ENCODE measurements at places on chromosomes 2 and 18.

- H3K27me3 ChIP-seq: no peaks in the 10 kb centered on the region
- H3K27ac ChIP-seq: no peak overlapping the region
- peaks cover 6% of the 10 kb centered on the region for H3K4me1 ChIP-seq
- no peak overlapping the region for H3K4me3 ChIP-seq
Observed at GRCh38 chr2:226661789-226662545, 137.7 kb downstream of the IRS1 start.

GRCh38 chr18:3478262-3478978 lies 28.4 kb downstream of the TGIF1 start:
- no peaks in the 10 kb centered on the region for H3K36me3 ChIP-seq
- H3K4me3 ChIP-seq: no peak overlapping the region
- no peak overlapping the region for H3K27ac ChIP-seq
- H3K27me3 ChIP-seq: no peaks in the 10 kb centered on the region
- DNase-seq: no peak

DNA sequence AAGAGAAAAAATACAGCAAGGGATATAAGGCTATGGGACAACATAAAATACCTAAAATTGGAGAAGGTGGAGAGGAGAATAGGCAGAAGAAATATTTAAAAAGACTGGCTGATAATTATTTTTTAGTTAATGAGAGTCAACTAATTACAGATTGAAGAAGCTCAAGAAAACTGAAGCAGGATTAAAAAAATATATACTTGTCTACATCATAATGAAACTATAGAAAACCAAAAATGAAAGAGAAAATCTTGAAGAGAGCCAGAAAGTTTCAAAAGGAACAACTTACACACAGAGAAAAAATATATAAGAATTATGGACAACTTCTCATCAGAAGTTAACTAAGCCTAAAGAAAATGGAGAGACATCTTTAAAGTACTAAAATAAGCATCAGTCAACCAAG lies 62.9 kb upstream of the APCDD1 start:
- DNase-seq: no peak
- no peaks in the 10 kb centered on the region for H3K27me3 ChIP-seq

DNA sequence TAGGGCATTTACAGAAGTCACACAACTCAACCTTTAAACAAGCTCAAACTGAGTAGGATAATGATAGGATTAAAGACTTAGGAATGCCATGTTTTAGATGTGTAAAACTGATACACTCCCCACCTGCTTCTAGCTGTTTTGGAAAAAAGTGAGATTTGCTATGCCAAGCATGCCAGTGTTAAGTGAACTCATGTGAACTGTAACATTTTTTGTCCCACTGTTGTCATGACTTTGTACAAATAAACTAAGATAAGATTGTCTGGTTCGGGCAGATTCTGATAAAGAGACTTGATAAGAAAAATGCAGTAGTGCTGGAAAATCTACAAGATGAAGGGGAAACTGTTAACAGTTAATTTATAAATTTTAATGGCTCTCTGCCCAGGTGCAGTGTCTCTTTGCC lies 66.5 kb downstream of the GLS start:
- no peaks in the 10 kb centered on the region for H3K36me3 ChIP-seq
- H3K4me1 ChIP-seq: no peaks in the 10 kb centered on the region
- no peak overlapping the region for H3K27ac ChIP-seq
- DNase-seq: no peak
- H3K27me3 ChIP-seq: no peaks in the 10 kb centered on the region

DNA sequence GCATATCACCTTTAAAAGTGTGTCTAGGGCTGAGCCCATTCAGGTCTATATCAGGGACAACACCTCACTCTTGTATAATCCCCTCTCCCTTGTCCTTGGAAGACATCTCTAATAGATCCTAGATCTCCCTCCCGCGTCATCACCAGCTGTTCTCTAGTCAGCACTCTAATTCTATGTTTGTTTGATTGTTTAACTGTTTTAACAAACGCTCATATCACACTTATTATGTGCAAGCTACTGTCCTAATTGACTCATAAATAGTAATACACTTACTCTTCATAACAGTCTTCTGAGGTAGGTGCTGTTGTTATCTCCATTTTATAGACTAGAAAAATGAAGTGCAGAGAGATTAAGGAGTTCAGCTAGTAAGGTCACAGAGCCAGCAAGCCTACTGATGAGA lies 1.6 kb upstream of the ERMN start:
- peaks cover 6% of the 10 kb centered on the region for H3K4me1 ChIP-seq
- no peaks in the 10 kb centered on the region for H3K36me3 ChIP-seq
- H3K4me3 ChIP-seq: no peak overlapping the region
- H3K27me3 ChIP-seq: no peaks in the 10 kb centered on the region
- H3K27ac ChIP-seq: no peak overlapping the region

GRCh38 chr2:105789745-105790460 lies 45.2 kb downstream of the NCK2 start:
- H3K27ac ChIP-seq: no peak overlapping the region
- peaks cover 20% of the 10 kb centered on the region for H3K36me3 ChIP-seq
- H3K27me3 ChIP-seq: no peaks in the 10 kb centered on the region
- H3K4me1 ChIP-seq: peaks cover 5% of the 10 kb centered on the region
- no peak for DNase-seq

GRCh38 chr2:4908461-4908860 lies 783.7 kb upstream of the SOX11 start:
- no peak overlapping the region for H3K27ac ChIP-seq
- no peak for DNase-seq
- H3K4me1 ChIP-seq: no peaks in the 10 kb centered on the region
- H3K36me3 ChIP-seq: no peaks in the 10 kb centered on the region

DNA sequence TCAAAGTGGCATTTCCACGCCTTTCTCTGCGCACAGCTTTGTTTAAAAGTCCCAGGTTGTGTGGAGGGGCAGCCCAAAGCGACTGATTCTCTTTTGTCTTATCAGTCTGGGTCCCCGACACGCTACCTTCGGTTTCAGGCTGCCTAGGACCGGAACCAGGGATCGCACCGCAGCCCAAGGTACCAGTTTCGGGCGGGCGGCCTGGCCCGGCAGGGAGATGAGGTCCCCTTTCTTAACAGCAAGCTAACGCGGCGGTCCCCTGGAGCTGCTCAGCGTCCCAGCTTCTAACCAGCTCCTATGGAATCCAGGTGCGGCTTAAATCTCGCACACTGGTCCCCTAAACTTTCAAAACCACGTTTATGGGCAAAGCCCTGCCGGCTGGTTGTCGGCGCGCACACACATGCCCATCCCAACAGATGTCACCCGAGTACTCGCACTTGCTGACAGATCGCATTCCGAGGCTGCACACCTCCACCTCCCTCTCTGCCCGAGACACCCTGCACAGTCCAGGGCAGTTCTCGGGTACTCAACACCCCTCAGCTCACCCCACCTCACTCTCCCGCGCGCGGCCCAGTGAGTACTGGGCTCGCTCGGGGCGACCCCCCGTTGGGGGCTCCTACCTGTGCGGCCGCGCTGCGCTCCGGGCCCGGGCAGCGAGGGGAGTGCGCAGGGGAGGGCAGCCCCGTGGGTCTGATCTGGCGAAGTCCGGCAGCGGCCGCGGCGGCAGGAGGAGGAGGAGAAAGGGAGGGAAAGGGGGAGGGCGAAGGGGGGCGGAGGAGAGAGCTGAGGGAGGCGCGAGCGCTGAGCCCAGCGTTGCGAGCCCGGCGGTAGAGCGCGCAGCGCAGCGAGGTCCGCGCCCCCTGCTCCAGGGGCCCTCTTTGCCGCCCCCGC lies at the start of gene EFEMP1:
Gene EFEMP1 (minus strand): TSS at position 692 of the 891 bp plus-strand sequence. CDS start 1,342 bp downstream, outside the sequence.
- H3K4me3 ChIP-seq: peak within 1 kb of the TSS; percentile 87
- peak; percentile 79 for DNase-seq
- H3K4me1 ChIP-seq: peaks cover 1% of the 10 kb centered on the region
- H3K27me3 ChIP-seq: peaks cover 49% of the 10 kb centered on the region
- no peaks in the 10 kb centered on the region for H3K36me3 ChIP-seq
- H3K27ac ChIP-seq: no peak within 1 kb of the TSS

- H3K27ac ChIP-seq: no peak overlapping the region
- no peaks in the 10 kb centered on the region for H3K4me1 ChIP-seq
- no peak overlapping the region for H3K4me3 ChIP-seq
- H3K27me3 ChIP-seq: no peaks in the 10 kb centered on the region
- no peak for DNase-seq
Observed at GRCh38 chr18:50042611-50043010, 152.3 kb downstream of the MYO5B start.

DNA sequence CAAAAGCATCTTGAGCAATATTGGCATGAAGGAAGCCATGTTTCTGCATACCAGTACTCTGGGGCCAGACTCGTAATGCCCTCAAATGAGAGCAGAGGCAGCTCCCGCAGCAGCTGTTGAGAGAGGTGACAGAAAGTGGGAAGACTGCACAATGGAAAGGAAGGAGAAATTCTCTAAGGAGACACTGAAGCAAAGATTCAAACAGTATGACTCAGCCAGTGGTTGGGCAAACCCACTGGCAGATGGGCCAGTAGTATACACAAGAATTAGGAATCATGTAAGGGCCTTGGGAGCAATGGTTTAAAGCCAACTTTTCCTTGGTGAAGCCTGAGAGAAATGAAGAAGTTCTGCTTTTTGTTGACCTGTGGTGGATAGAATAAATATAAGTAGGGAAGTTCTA lies 2092.7 kb upstream of the PIK3C3 start:
- DNase-seq: no peak
- no peaks in the 10 kb centered on the region for H3K4me1 ChIP-seq
- H3K4me3 ChIP-seq: no peak overlapping the region
- no peaks in the 10 kb centered on the region for H3K27me3 ChIP-seq
- no peaks in the 10 kb centered on the region for H3K36me3 ChIP-seq
- no peak overlapping the region for H3K27ac ChIP-seq

Measured in neuronal stem cell (in vitro differentiated cells).